Jurkat, Clone E6-1 (cell line): ENCODE measurements at places on chromosomes 16 and 17.

DNA sequence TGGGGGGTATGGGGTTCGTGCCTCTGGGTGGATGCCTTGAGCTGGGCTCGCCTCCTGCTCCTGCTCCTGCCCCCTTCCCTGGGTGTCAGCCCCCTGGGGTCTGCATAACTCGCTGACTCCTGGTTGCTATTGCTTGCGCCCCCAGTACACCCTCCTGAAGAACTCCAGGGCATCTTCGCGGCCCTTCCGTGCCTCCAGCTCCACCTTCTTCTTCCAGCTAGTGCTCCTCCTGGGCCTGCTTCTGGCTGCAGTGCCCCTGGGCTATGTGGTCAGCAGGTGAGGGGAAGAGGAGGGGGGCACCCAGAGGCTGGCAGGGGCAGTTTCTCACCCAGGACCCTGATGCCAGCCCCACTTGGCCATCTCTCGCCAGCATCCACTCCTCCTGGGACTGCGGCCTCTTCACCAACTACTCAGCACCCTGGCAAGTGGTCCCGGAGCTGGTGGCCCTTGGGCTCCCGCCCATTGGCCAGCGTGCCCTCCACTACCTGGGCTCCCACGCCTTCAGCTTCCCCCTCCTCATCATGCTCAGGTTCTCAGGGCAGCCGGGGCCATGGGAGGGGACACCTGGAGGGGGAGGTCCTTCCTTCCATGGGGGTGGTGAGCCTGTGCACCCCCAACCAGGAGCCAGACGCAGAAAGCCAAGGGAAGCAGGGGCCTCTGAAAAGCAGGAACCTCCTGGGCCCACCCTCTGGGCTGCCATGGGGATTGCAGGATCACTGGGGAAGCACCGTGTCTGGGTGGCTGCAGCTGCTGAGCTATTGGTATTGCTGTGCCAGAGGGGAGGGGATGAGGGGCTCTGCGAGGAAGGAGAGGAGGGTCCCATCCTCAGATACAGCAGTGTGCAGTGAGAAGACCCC lies 7.8 kb upstream of the C17orf99 start:
- DNase-seq = no peak

GRCh38 chr17:3167574-3167973 lies 29.7 kb upstream of the OR1A2 start:
- no peak for DNase-seq

- no peak for DNase-seq
Measured at GRCh38 chr17:50447870-50448595, 20.6 kb downstream of the CHAD start.

DNA sequence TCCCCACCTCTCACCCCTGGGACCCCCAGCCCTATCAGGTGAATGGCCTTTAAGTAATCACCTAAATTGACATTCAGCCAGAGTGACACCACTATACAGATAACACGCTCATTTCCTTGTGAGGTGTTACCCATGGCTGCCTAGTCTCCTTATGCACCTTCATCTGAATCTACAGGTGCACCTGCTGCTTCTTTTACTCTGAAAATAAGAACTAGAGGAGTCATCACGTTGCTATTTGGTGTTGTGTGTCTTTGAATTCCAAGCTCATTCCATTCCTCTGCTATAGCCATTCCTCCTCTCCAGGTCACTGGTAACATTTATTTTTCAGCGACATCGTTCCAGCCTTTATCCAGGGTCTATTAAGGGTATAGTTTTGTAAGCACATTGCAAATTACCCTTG lies 9.8 kb downstream of the LGALS9 start:
- DNase-seq = no peak

DNA sequence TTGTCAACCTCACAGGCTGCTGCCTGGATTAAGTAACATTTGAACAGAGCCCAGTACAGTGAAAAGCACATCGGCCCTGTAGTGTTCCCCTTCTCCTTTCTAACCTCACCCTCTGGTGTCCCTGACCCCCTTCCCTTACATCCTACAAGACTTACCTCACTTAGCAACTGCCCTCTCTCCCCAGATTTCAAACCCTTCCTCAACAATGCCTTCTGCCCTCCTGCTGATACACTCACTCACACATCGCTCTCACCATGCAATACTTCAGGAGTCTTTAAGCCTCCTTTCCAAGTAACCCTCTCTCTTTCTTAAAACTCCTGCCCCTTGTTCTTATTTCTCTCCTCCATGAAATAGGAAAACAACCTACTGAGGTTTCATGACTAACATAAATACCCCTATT lies 17.8 kb downstream of the ZZEF1 start:
- no peak for DNase-seq

GRCh38 chr16:27679899-27680298 lies 130.0 kb downstream of the KATNIP start:
- no peak for DNase-seq

GRCh38 chr17:73211745-73212144 lies 18.9 kb downstream of the COG1 start:
- DNase-seq = no peak

- DNase-seq = peak; percentile 75
Measured at GRCh38 chr17:62965686-62966425, at the start of gene TANC2. TSS of gene TANC2 (plus strand) at chr17:62966235. CDS start at chr17:63009560, 43,325 bp downstream.

DNA sequence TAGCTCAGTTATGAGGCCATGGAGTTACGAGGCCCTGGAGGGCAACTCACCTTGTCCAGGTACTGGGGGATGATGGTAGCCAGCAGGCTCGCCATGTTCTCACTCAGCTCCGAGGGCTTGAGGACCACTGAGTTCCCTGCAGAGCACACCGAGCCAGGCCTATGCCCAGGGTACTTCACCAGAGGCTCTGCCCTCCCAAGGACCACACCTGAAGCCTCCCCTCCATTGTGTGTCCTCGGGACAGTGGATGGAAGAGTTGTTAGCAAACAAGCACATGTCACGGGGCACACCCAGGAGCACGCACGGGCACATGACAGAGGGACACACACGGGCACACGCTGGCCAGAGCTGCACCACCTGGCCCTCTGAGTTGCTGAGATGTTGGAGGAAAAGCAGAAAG lies 5.6 kb downstream of the ALDH3A1 start:
- no peak for DNase-seq

DNA sequence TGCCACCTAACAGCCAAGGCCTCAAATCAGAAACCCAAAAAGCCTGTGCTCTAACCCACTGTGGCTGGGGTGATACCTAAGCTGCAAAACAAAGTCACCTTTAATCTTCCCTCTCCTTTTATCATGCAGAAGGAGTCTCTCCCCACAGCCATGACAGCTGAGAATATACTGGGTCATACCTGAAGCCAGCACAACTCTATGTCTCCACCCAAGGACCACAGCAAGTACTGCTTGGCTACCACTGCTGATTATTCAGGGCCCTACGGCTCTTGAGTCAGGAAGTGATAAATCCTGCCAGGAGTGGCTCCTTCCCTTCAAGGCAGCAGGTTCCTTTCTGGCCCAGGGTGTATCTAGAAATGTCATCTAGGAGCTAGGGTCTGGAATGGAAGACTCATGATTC lies 151.5 kb upstream of the TOM1L1 start:
- no peak for DNase-seq

- peak; percentile 22 for DNase-seq
Measured at GRCh38 chr16:1363501-1364041, 11.8 kb downstream of the GNPTG start.

DNA sequence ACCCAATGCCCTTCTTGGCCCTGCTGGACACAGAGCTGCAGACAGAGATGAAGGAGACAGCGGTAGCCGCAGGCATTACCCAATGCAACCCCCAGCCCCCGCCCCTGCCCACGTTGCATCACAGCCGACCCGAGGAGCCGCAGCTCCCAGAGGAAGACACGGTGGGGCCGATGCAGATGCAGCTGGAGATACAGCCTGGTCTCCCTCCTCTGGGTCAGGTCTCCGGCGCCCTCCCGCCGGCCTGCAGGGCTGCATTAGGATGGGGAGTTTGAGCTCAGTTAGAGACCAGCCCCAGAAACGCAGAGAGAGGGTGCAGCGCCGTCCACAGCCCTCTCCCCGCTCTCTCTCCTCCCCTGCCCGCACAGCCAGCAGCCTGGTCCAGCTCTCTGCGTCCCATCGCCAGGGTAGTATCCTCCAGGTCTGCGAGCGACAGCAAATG lies 19.4 kb upstream of the UBE2I start:
- DNase-seq = no peak

DNA sequence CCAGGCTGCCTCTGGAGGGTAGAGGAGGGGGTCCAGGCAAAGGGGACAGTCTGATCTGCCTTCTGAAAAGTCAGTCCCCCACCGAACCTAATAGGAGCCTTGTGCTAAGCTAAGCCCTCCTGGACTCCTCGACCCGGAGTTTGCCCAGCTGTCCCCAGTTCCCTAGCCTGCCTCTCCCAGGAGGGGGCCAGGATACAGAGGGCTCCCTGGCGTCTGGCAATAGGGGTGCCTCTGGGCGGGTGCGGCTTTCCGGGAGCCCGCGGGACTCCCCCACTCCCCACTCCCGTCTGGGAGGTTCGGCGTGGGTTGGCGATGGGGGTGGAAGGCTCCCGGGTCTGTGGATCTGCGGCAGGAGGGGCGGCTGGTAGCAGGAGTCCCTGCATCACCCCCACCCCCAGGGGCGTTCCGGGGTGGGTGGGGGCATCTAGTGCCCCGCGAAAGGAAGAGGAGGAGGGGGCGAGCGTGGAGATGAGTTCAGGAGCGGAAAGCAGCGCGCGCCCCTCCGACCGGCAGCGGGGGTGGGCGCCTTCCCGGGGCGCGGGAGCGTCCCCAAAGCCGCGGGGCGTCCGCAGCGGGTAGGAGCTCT lies 1.2 kb downstream of the GSG1L start:
- DNase-seq = no peak

DNA sequence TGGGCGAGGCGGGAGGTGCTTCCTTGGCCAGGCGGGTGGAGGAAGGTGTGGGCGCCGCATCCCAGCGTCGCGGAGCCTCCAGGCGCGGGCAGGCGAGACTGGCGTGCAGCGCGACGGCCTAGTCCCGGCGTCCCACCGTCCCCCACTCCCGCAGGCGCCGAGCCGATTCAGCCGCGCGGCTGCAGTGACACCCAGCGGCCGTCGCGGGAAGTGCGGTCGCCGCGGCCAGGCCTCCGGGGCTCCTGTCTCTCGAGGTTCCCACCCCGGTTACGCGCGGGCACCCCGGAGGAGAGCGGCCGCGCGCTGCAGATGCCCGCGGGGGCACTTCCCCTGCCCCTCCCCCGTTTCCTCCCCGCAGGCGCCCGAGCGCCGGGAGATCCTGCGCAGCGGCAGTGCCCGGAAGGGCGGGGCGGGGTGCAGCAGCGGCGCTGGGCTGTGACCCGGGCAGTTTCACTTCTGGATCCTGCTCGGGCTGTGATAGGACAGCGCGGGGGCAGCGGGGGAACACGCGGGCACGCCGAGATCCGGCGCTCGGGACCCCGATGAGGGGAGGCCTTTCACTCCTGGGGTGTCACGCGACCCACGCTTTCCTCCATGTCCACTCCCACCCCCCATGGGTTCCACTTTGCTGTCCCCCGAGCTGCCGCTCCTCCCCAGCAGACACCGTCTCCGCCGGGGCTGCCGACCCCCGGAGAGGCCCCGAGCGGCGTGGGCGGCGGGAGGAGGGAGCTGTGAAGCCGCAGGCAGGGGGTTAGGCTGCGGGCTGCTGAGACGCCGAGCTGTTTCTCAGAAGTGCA lies 16.6 kb downstream of the GRB7 start:
- peak; percentile 89 for DNase-seq

DNA sequence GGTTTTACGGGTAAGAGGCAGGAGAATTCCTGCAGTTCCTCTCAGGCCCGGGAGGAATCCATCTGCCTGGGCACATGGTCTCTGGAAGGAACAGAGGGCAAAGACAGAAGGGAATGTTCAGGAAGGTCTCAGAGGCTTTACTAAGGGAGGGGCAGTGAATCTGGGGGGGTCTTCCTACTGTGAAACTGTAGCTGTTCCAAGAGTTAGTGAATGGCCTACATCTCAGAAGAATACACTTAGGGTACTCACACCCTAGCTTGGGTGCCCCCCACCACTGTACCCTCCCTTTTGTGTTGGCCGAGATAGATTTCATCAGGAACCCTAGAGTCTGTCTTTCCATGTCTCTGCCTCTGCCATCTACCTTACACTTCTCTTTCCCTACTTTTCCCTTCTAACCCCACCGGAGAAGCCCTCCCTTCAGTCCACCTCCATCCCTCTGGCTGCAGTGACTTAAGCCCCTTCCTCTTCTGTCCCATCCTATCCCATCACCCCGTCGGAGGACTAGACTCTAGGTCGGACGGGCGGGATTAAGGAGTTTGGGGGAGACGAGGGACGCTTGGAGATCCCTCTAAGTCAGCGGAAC lies 316 bp downstream of the DLG4 start:
- DNase-seq = no peak

GRCh38 chr16:797686-798085 lies 2.8 kb downstream of the GNG13 start:
- DNase-seq = no peak

GRCh38 chr17:43787728-43788127 lies 7.5 kb downstream of the CFAP97D1 start:
- no peak for DNase-seq
